ENCODE measurements at places on chromosomes 13 and 19.
A peak's percentile ranks its signal among the peaks of the same experiment; 100 is the strongest.

- DNase-seq: no peak
Observed at GRCh38 chr13:49341941-49342340, 94.2 kb downstream of the CDADC1 start.

- DNase-seq: no peak
Observed at GRCh38 chr13:114225610-114226009, 9.1 kb upstream of the CDC16 start.

DNA sequence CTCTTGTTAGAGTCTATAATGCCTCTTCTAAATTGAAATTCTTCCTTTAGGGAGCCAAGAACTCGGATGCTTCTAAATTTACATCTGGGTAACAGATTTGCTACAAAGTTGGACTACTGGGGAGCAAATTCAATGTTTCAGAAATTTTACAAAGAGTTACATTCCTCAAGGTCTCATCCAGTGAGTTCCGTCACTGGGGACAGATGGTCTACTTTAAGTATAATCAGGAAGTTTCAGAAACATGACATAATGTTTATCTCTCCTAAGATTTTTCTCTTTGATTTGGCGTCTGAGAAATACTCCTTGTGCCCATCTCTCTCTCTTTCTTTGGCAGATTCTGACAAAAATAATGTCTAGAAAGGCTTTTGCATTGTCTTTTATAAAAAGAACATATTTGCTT lies 81.5 kb upstream of the MBNL2 start:
- no peak for DNase-seq

DNA sequence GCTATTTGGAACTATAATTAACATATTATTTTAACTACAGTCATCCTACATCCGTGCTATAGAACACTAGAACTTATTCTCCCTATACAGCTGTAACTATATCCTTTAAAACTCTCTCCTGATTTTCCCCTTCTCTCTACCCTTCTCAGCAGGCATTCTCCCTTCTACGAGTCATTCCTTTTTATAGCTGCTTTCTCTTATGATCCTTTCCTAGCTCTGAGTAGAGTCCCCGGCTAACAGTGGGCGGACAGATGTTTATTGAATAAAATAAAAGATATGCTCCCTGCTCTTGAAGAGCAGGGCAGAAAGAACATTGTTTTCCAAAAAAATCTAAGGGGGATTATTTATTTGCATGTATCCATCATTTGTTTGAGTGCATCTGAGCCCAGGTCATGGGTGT lies 246.5 kb upstream of the TMTC4 start:
- DNase-seq: no peak

DNA sequence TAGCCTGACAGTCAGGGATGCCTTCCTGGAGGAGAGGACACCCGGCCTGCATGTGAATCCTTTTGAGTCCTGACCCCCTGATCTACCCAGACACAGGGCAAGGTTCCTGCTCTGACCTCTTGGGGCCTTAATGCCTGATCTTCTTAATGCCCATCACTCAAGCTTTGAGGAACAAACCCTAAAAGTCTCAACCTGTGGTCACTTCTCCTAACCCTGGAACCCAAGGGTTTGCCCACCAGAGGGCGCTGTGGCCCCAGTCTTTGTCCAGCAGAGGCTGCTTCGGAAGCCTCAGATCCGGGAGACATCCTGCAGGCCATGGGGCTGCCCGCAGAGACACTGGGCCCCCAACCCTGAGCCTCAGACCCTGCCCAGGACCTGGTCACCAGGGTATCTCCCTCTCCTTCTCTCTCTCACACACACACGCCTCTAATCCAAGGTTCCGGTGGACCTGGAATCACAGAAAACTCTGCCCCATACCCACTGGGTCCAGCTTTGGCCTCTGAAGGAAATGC lies 9.8 kb upstream of the DPF1 start:
- DNase-seq: peak; percentile 81

- DNase-seq: no peak
Observed at GRCh38 chr19:41172297-41173164, 20.5 kb upstream of the CYP2S1 start.

- DNase-seq: no peak
Observed at GRCh38 chr13:23983671-23984070, 86.4 kb upstream of the C1QTNF9B start.
